ENCODE measurements at places on chromosomes 7 and 10.

GRCh38 chr10:23326544-23327307 lies 17.9 kb downstream of the C10orf67 start:
- no peak for DNase-seq

- DNase-seq = no peak
Measured at GRCh38 chr7:47335071-47335470, 246.8 kb downstream of the TNS3 start.

- peak; percentile 39 for DNase-seq
Measured at GRCh38 chr10:62050893-62051433, 149.5 kb downstream of the ARID5B start.

DNA sequence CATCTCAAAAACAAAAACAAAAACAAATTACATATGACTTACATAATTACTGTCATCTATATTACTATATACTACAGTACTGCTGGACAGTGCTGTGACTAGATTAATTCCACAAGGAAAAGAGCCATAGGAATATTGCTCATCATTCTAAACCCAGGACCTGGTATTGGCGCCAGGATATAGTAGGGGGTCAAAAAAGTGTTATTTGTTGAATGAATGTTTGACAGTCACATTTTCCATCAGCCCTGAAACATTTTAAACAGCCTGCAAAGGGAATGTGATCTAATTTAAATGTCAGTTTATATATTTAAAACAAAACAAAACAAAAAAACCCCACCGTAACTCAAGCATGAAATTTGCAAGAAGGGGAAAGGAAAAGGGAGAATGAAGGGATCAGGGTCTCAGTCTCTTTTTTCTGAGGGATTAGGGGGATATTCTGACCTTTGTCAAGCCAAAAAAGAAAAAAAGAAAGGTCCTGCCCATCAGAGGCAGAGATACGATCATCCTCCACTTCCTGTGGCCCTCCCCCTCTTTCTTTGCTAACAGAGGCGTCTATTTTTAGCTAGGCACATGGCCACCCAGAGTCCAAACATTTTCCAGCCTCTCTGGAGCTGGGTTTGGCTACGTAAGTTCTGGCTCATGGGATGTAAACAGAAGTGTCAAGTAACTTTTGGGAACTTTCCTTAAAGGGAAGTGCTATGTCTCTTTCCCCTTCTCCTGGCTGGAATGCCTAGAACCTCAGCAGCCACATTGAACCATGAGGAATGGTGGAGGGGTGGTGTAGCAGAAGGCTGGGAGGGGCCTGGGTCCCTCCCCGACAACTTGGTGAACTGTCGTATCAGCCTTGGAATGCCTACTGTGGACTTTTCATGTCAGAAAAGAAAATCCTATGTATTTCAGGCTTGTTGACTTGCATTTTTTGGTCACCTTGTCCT lies 44.6 kb upstream of the DLG5 start:
- DNase-seq = no peak

DNA sequence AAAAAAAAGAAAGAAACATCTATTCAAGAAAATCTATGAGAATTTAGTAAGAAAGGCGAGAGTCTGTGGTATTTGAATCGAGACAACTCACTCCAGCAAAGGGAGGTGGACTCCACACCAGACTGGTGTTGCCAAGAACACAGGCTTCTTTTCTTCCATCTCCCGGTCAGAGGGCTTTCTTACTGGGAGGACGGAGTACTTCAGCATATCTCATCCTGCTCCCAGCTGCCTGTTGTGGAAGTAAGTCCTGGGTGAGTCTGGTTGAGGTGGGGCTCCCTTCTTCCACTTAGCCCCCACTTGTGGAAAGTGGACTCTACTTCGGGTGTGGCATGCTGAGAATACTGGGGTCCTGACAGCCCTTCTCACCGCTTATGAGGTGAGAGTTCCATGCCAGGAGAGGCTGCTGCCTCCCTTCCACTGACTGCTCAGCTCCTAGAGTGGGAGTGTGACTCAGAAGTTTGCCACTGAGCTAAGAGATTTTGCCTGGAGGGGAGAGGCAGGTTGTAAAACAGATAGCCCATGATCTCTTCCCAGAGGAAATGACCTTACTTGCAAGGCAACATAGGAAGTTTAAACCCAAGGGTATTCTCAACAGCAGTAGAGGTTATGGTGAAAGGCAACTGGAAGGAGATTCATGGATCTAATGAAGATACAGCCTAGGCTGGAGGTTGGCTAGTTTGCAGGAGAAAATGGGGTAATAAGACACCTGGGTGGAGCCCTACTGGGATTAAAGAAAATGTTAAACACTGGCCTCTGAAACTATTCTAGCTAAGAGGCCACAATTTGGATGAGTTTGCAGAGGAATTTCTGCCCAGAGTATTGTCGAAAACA lies 3.5 kb upstream of the NACAD start:
- no peak for DNase-seq

- DNase-seq = no peak
Measured at GRCh38 chr7:95092324-95092723, 184.9 kb downstream of the PPP1R9A start.

DNA sequence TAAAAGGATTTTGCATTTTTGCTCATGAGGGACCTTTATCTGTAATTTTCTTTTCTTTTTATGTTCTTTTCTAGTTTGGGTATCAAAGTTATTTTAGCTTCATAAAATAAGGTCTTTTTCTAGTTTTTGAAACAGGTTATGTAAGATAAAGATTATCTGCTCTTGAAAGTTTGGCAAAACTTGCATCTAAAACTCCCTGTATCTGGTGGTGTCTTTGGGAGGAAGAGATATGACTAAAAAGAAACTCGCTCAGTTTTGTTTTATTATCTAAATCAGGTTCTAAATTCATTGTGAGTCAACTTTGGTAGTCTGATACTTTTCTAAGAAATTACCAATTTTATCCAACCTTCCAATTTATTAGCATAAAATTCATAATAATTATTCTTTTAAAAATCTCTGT lies 55.1 kb downstream of the VCL start:
- DNase-seq = no peak

- no peak for DNase-seq
Measured at GRCh38 chr10:78448994-78449418, 415.3 kb downstream of the RPS24 start.

DNA sequence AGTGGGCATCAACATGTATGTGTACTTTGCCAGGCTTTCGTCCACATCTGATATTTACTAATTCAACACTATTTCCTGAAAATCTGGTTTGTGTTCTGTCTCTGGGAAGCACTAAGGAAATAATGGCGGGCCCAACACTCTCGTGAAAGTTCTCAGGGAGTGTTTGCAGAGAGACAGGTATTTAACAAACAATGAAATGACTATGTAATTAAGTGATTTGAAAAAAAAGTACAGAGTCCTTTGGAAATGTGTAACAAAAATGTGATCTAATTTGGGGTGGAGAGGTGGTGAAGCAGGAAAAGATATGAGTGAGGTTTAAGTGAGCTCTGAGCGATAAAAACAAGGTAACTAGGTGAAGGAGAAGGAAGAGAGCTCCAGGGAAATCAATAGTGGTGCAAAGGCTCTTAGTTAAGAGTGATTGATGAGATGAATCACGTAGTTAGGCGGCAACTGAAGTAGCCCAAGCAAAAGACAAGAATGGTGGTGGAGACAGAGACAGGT lies 95.3 kb upstream of the DNAJB12 start:
- DNase-seq = no peak

DNA sequence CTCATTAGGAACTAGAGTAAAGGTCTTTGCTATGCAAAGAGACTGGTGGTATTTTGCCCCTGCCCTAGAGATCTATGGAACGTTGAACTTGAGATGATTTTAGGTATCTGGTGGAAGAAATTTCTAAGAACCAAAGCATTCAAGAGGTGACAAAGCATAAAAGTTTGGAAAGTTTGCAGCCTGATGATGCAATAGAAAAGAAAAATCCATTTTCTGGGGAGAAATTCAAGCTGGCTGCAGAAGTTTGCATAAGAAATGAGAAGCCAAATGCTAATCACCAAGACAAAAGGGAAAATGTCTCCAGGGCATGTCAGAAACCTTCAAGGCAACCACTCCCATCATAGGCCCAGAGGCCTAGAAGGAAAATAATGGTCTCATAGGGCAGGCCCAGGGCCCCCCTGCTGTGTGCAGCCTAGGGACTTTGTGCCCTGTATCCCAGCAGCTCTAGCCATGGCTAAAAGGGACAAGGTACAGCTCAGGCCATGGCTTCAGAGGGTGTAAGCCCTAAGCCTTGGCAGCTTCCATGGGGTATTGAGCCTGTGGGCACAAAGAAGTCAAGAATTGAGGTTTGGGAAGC lies 16.5 kb downstream of the TFPI2 start:
- no peak for DNase-seq

GRCh38 chr10:119755446-119755845 lies 29.6 kb downstream of the INPP5F start:
- no peak for DNase-seq

DNA sequence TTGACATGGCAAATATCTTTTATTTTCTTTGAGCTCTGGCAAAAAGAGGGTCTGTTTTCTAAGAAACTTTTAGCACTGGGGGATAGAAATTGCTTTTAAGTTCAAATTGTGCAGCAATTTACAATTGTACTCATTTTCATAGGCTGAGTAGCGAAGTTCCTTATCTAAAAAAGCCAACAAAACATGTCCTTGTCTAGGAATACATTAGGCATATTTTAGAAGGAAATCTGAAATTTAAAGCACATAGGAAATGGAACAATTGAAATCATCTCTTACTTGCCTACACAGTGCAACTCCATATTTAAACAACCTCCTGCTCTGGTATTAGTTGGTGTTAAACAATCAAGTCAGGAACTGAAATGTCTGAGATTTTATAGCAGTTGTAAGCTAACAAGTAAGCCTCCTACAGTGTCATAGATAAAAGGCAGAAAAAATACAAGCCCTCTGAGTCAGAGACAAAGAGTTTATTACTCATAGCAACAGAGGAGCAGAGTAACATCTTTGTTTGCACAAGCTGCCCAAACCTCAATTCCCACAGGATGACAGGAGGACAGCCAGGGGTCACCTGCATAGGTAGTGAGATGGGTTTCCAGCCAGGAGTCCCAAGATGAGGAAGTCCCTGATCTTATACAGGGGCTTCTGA lies 280.2 kb upstream of the HGF start:
- no peak for DNase-seq

GRCh38 chr10:109393425-109393824 lies 529.9 kb downstream of the XPNPEP1 start:
- no peak for DNase-seq

DNA sequence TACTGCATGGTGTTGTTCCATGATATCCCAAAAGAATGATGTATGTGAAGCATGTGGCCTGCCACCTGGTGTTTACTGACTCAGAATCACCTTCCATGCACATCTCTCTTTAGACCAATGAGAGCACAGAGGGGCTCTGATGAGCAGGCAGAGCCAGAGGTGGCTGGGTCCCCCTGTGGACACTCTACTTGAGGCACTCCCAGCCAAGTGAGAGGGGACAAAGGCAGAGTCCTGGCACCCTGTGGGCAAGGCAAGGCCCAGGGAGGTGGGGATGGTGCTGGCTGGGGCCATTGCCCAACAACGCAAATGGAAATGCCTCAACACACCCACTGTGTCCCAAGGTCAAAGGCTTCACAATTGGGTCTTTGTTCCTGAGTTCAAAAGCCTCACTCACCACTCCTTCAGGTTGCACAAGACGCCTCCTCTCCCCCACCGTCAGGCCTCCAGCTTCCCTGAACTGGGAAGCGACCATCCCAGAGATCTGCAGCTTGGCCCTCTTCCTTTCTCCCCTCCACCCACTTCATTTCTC lies 164.6 kb downstream of the NEURL1 start:
- no peak for DNase-seq

- DNase-seq = no peak
Measured at GRCh38 chr10:60206735-60207134, 182.9 kb downstream of the ANK3 start.

GRCh38 chr7:9945857-9946256 lies 1027.8 kb upstream of the PHF14 start:
- no peak for DNase-seq

DNA sequence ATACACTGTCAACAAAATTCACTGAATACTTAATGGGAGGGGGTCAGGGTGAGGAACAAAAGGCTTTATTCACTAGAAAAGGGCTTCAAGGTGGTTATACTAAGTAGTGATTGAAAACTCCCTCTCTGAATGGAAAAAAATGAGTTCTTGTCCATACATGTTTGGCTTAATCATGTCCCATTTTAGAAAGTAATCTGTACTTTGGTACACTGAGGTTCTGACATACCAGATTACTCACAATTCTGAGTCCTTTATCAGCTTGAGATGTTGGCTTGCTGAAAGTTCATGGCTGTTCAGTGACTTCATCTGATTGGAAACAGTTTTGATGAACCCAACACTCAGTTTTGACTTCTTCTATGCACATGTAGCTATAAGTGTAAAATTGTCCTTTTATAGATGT lies 12.8 kb upstream of the NOBOX start:
- no peak for DNase-seq

GRCh38 chr7:117937049-117937752 lies 64.0 kb upstream of the CTTNBP2 start:
- no peak for DNase-seq

DNA sequence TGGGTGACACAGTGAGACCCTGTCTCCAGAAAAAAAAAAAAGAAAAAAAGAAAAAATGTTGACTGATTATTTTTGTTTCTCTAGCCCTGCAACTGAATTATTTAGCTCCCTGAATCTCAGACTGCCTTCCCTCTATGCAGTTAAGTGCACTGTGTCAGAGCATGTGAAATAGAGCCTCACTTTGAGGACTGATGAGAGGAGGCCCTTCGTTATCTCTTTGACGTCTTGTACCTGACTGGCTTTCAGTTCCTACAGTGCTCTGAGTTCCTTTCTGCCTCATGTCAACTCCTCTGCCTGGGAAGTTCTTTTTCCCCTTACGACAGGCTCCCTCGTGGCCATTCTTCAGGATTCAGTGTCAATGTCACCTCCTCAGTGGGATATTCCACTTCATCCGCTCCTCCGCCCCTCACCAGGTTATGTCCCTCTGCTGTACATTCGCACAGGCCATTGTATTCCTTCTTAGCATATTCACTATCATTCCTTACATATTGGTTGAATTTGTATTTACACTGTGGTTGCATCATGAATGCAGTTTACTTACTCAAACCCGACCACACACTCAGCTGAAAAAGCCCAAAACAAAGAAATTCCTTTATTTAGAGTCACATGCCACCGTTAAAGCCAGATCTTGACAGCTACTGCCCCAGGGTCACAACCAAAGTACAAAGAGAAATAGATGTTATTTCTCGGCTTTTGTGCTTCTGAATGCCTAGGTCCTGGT lies 18.1 kb upstream of the CAMK2G start:
- DNase-seq = no peak

All from stimulated activated CD4-positive, alpha-beta T cell treated with anti-CD3 and anti-CD28 coated beads, Interleukin-1b, Interleukin-23, amount 100 ng/mL, for 1 hour (primary cell).